ENCODE measurements at places on chromosomes 16 and 17.
A peak's percentile ranks its signal among the peaks of the same experiment; 100 is the strongest.

DNA sequence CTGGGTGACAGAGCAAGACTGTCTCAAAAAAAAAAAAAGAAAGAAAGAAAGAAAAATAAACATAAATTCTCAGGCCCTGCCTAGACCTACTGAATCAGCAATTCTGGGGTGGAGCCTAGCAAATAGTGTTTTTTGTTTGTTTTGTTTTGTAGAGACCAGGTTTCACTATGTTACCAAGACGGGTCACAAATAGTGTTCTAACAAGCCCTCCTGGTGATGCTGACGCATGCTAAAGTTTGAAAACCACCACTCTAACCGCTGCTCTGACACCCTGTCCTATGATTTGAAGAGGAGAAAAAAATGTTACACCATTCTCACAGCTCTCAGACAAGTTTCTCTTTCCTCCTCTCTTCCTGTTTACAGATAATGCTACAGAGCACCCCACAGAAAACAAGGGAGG, 1.5 kb downstream of the MRPL10 start:
- DNase-seq = peak; percentile 29

DNA sequence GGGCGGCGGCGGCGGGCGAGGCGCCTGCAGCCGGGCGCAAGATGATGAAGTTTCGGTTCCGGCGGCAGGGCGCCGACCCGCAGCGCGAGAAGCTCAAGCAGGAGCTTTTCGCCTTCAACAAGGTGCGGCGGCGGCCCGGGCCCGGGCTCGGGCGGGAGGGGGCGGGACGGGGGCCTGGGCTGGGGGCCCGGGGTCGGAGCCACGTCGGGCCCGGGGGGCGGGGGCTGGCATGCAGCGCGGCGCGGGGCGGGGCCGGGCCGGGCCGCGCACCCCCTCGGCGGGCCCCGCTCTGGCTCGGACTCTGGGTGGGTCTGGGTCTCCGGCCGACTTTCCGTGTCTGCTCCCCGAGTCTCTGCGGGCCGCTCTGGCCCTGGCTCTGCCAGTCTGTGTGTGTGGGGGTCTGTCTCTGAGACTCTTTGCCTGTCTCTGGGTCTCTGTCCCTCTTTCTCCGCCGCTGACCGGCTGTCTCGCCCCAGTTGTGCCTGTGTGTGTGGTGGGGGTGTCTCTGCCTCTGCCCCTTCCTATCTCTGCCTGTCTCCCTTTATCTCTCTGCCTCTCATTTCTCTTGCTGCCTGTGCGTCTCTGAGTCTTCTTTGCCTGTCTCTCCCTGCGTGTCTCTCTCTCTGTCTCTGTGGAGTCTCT, 328 bp downstream of the LLGL1 start:
- no peak for DNase-seq

- DNase-seq = no peak
These were observed 30.0 kb downstream of the NOL11 start for GRCh38 chr17:67747681-67748235.

DNA sequence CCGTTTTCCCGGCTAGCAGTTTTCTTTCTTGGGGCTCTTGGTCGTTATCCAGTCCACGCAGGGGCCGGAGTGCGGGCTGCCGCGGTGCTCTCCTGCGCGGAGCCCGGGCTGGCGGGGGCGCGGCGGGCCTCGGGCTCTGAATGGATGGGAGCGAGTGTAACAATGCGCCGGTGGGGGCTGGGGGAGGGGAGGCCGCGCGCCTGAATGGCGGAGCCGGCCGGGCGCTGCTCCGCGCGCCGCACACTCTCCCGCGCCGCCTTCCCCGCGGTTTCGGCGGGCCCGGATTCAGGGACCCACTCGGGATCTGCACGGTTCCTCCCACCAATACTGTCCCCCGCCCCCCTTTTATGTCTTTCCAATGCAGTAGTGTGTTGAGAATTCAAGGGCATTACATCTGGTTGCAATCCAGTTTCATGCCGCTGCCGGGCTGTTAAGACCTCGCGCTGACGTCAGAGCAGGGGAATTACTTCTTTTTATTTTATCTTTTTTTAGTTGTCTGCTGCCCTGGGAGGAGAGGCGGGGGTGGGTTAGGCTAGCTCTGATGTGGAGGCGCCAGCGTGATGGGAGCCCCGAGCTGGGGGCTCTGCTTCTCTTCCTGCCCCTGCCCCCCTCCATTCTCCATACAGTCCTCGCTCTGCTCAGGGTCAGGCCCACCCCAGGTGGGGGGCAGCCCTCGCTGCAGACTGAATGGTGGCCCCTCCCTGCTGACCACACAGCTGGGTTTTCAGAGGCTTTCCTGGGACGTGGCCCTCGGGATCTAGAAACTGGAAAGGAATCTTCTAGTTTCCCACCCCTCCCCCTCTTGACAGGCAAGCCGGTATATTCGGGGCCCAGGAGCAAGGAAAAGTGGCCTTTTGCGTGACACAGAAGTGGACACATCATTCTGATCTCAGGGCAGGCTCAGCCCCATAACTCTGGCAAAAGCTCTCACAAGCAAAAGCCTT, 1.8 kb downstream of the RAI1 start:
- no peak for DNase-seq

GRCh38 chr17:78340183-78340955, 19.5 kb downstream of the SOCS3 start:
- DNase-seq = no peak

GRCh38 chr16:78183437-78184237, 84.2 kb downstream of the WWOX start:
- DNase-seq = no peak

GRCh38 chr17:67378454-67379250, 1.6 kb downstream of the PITPNC1 start:
- peak; percentile 53 for DNase-seq

GRCh38 chr17:75689441-75689873, 22.3 kb downstream of the SAP30BP start:
- DNase-seq = peak; percentile 8

DNA sequence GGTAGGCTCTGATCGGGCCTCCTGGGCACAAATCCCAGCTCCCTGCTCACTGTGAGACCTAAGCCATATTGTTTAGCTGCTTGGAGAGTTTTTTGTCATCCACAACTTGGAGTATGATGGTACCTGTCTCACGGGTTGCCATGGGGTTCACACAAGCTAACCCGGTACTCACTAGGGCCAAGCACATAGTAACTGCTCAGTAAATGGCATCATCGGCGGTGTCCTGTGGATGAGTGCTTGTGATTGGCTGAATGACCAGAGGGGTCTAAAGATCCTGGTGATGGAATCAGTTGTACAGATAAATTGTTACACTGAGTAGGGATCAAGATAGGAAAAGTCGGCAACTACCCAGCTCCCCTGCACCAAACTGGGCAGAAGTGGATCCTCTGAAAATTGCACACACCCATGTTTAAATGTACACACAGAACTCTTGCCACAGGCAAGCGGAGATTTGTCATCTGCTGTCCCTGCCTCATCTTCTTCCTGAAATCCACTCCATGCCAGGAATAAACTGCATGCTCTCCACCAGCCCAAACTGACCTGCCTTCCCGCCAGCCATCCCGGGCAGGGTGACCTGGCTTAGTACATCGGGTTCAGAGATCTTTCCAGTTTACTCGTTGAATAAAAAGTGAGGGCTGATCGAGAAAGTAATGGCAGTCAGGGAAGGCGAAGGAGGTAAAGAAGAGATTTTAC, 6.5 kb downstream of the MAPT start:
- DNase-seq = no peak

DNA sequence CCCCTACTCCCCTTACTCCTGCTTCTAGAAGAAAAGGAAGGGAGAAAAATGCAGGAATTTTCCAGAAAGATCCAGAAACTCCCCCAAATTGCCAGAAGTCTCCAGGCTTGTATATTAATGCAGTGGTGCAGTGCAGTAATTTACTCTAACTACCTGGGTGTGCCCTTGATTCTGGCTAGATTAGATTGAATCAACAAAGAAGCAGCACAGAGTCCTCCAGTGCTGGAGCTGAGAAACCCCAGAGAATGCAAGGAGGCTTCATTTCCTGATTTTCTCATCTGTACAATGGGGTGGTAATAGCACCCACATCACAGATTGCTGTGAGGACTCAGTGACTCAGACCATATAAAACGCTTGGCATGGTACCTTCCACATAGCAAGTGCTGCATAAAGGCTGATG, 247.3 kb upstream of the RPL38 start:
- DNase-seq = no peak

DNA sequence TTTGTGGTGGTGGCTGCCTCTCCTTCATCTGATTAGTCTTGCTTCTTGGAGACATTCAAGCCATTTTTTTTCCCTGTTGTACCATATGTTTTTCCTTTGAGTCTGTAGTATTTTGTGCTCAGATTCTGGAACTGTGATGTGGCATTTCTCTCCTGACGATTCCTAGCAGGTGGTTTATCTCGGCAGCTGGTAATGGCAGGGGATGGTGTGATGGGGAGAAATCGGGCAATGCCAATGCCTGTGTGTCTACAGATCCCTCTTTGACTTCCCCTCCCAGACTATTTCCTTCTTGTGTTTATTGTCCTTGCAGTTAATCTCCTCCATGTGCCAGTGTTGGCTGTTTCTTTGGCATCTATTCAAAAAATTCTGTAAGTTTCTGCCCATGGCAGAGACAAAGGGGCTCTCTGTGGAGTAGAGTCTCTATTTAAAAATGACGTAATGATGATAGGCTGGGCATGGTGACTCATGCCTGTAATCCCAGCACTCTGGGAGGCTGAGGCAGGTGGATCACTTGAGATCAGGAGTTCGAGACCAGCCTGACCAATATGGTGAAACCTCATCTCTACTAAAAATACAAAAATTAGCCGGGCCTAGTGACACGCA, 90.2 kb upstream of the ERCC4 start:
- no peak for DNase-seq

DNA sequence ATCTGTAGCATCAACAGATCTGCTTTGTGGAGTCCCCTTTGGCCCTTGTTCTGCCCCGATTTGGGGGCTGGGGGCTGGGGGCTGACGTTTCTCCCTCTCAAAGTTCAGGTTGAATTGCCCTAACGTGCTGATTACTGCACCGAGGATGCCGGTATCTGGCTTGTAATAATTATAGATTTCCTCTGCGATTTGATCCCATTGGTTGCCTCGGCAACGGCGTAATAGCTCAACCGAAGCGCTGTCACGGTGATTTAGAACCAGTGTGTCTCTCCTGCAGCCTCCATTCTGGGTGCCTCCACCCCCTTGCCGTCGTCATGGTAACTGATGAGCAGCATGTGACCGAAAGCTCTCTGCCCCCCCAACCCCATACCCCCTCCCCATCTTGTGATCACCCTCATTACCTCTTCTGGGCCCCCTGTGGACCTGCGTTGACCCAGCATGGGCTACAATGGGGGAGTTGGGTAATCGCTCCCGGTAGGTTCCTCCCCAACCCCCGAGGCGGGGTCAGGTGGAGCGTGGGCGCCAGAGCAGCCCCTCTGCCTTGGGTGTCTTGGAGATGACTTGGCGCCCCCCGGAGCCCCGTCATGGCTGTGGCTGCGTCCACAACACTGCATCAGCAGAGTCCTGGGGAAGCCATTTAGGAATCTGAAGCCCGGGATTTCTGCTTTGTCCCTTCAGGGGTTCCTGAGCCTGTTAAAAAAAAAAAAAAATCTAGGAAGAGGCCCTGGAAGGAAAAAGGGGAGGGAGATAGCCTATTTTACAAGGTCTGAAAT, 38.4 kb downstream of the ABAT start:
- no peak for DNase-seq

DNA sequence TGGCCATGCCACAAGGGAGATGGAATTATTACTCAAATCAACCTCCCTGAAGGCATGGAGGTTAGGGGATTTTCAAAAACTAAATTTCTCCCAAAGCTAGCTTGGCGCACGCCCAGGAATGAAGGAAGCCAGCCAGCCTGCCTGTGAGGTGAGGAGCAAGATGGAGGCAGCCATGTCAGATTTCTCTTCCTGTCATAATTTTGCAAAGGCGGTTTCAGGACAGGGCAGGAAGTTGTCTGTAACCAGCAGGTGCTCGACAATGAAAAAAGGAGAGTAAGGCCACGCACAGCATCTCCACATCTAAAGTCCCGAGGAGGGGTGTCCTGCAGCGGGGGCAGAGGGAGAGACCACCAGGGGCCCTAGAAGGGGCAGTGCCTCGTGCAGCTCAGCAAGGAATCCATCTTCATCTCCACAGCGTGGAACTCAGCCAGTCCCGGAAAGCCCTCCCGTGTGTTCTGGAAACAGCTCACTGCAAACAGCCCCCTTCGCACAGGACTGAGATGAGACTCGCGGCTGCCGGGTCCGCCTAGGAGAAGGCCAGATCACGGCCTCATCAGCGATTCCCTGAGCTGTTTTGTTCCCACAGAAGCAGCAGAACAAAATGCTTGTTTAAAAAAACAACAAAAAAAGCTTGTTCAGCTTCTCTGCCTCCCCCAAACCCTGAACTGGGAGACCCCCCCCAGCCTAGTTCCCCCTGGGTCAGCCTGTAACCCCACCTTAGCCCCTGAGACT, 47.8 kb downstream of the SLC7A5 start:
- no peak for DNase-seq

- DNase-seq = no peak
These were observed 10.1 kb upstream of the COG1 start for GRCh38 chr17:73182616-73183310.

DNA sequence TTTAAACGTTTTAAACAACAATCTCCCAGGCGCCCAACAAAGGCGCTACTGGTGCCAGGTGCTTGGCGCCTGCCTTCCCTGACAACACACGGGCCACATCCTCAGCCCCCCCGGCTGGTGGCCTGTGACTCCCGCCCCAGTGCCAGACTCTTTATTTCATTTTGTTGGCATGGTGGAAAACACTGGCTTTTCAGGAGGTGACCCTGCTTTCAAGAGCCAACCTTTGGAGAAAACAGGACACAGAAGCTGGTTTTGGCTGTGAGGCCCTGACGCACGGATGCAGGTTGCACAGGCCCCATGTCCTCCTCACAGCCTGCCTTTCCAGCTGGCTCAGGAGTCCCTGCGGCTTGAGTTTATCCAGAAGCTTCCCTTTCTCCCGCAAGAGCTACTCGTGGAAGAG, 100.0 kb downstream of the METRNL start:
- DNase-seq = no peak

DNA sequence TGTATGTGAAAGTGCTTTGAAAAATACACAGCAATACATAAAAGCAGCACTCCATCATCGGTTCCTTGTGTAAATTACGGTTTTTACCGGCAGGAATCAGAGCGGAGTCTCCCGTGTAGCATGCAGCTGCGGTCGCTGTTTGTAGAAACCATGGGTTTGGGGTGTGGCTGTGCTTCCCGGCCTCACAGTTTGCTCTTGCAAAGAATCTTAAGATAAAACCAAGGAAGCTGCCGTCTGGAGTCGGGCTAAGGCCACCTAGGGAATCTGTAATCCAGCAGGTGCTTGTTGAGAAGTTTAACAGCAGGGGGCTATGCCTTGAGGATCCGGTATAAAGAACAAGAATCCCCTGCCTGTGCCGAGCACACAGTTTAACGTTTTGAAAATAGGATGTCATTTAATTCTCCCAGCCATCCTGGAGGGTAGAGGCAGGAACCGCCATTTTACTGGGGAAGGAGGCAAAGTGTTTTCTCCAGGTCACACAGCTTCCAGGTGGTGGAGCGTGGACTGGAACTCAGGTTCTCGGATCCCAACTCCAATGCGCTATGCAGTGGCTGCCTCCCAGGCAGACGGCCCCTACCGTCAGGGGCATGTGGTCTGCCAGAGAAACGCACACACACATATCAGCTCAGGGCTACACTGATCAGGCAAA, 6.0 kb upstream of the TLCD3A start:
- no peak for DNase-seq

- no peak for DNase-seq
These were observed 480 bp downstream of the KIF19 start for GRCh38 chr17:74326506-74326905.
